ENCODE measurements at places on chromosomes 4 and X.

DNA sequence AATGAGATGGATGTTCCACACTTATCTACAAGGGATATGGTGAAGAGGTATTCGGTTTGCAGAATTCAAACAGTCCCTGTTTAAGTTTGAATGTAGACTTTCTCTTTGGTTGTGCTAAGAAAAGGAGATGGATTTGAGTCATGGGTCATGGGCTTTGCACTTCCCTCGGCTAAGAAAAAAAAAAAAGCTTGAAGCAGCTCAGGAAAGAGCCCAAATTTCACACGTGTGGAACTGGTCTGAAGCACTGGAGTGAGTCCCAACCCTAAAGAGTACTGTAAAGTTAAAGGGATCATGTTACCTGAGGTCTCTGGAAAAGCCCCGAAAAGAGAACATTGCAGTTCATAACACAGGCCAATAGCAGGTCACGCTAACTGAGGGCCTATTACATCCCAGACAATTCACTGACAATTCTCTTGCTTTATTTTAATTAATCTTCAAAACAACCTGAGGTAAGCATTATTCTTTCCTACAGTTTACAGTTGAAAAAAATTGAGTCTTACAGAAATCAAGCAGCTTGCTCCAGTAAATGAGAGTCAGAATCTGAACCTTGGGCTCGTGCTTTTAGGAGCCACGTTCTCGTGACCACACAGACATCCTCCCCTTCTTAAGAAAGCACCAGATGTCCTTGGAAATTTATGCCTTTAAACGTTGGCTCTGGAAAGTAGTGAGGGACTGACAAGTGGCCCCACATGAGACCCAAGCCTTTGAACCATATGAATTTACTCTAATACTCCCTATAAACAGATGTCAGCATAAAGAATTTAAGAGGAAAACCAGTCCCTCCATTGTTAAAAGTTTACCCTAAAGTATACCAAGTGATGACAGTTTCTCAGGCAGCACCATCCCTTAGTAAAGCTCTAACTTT, 89.3 kb downstream of the MAD2L1 start:
- no peak for DNase-seq

GRCh38 chrX:55057675-55058249, 17.1 kb upstream of the PAGE2B start:
- DNase-seq, result no peak

DNA sequence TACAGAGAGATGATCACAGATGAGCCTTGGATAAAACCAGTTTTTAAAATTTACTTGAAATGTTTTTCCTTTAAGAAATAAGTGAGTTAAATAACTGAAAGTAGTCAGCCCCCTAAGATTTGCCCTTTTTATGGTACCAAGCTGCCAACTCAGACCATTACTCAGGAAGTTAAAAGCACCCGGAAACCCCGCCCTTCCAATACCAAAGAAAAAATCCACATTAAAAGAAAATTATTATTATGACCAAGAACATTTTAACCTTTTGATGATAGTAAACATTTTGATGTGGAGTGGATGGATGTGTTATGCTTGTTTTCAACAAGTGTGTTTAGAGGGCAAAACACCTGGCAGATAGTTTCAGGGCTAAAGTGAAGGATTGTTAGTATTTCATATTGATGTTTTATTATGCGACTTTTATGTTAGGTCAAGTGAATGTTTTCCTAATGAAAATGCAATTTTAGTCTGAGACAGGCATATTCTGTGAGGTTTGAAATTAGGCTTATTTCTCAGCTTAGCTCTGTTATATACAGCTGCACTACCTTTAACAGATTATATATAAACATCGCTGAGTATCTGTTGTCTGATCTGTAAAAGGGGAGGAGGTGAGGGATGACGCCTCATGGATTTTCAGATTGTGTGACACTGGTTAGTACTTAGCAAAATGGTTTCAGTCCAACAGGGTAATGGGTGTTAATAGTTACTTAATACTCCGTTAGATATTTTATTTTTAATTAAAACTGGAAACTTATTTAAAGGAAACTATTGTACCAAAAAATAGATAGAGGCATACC, 89.0 kb downstream of the KDM6A start:
- no peak for DNase-seq

DNA sequence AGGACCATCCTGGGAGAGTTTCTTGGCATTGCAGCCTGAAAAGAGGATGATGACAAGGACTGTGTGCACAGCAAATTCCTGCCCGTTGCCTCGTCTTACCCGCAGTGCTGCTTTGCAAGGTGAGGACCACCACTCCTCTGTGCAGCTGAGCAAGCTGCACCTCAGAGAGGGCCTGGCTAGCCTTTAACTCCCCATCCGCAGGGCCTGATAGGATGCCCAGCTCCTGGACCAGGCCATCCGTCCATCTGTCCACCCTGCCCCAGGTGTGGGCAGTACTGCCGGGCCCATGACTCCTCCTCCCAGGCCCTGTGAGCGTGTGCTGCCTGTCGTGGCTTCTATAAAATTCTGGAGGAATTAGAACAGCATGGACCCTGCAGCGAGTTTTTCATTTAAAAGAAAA, 43.9 kb upstream of the PPP2R2C start:
- DNase-seq, result no peak

- no peak for DNase-seq
These were observed 76.3 kb downstream of the C4orf51 start for GRCh38 chr4:145756244-145756643.

- no peak for DNase-seq
These were observed 26.0 kb upstream of the SETD7 start for GRCh38 chr4:139582044-139582443.

GRCh38 chr4:88693792-88694191, 3.8 kb downstream of the NAP1L5 start:
- no peak for DNase-seq

GRCh38 chr4:23166407-23166806, 473.7 kb downstream of the GBA3 start:
- no peak for DNase-seq

DNA sequence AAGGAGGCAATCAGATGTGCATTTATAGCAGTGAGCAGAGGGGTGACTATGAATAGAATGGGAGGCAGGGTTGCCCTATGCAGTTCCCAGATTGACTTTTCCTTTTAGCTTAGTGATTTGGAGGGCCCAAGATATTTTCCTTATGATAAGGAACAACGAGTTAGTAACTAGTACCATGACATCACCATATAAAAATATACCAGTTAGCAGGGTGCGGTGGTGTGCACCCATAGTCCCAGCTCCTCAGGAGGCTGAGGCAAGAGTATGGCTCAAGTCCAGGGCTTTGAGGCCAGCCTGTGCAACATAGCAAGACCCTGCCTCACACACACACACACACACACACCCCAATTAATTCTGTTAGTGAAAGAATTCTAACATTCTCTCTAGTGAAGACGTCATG, 53.0 kb downstream of the IL13RA2 start:
- no peak for DNase-seq

Measured in HS-27A (cell line).